SJCRH30 (cell line): ENCODE measurements at places on chromosomes 16 and 17. TPM values are rescaled to one million over a fixed set of nuclear protein-coding genes. Genes with fewer than 3 reads are reported as not detected.
A peak's percentile ranks its signal among the peaks of the same experiment; 100 is the strongest.

DNA sequence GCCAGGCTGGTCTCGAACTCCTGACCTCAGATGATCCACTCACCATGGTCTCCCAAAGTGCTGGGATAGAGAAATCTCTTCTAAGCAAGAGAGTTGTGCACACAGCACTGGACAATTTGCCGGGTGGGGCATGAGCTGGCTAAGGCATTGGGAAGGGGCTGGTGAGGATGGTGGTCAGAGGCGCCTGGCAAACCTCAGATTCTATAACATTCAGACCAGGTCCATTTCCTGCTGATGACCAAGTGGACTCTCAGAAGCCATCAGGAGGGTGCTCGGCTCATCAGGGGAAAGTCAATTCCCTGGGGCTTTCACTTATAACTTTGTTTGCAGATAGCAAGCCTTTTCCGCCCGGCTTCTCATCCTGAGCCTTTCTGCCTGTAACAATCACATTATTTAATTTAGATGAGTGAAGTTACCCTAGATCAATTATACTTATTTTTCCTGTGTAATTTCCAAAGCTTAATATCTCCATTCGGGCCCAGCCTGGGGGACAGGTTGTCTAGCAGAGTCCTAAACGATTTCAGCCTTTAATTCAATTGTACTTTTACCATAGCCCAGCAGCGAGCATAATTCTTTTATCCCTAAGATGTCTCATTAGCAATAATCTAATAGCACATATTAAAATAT, 15.0 kb upstream of the SLC6A2 start:
- H3K27me3 ChIP-seq, result peaks cover 32% of the 10 kb centered on the region
- DNase-seq, result no peak
- no peaks in the 10 kb centered on the region for H3K4me1 ChIP-seq
- H3K36me3 ChIP-seq, result no peaks in the 10 kb centered on the region
- H3K4me3 ChIP-seq, result no peak overlapping the region

- peaks cover 12% of the 10 kb centered on the region; the same call in 1 of the 2 replicates for H3K4me1 ChIP-seq
- H3K36me3 ChIP-seq, result no peaks in the 10 kb centered on the region
Observed at GRCh38 chr16:11349599-11350276, 4.5 kb downstream of the RMI2 start.

GRCh38 chr17:77101521-77102410, 39.0 kb upstream of the SEC14L1 start:
- H3K4me3 ChIP-seq, result no peak overlapping the region
- H3K27me3 ChIP-seq, result no peaks in the 10 kb centered on the region
- 0 out of 2 replicates have a peak, but pooled peaks cover 2% of the 10 kb centered on the region for H3K4me1 ChIP-seq
- peaks cover 9% of the 10 kb centered on the region for H3K36me3 ChIP-seq
- DNase-seq, result no peak
- no peak overlapping the region for H3K27ac ChIP-seq

DYNLRB2 gene
- total RNA-seq, result not detected in 2 replicates

CBFA2T3 gene
- 1.8 and 3.5 TPM in 2 replicates for total RNA-seq

GRCh38 chr16:90018297-90018651, 982 bp downstream of the DBNDD1 start:
- no peak overlapping the region for H3K27ac ChIP-seq
- DNase-seq, result no peak
- peak overlapping the region; percentile 78 for H3K4me3 ChIP-seq

- peak within 1 kb of the TSS; percentile 8; the same call in 1 of the 2 replicates for H3K4me3 ChIP-seq
- DNase-seq, result no peak
- H3K4me1 ChIP-seq, result no peaks in the 10 kb centered on the region
- H3K27me3 ChIP-seq, result peaks cover 17% of the 10 kb centered on the region; the same call in 1 of the 2 replicates
Observed at GRCh38 chr17:43953746-43954145, at the start of gene PYY. TSS of gene PYY (minus strand) at chr17:43953940. CDS start at chr17:43953483, 457 bp downstream.

UMOD gene
- not detected in 2 replicates for total RNA-seq

- no peak overlapping the region for H3K4me3 ChIP-seq
- H3K27ac ChIP-seq, result peak overlapping the region; percentile 68
- H3K4me1 ChIP-seq, result peaks cover 37% of the 10 kb centered on the region
- H3K36me3 ChIP-seq, result peaks cover 10% of the 10 kb centered on the region
- no peaks in the 10 kb centered on the region for H3K27me3 ChIP-seq
Observed at GRCh38 chr17:57622683-57623433, 122.2 kb downstream of the CCDC182 start.

DNA sequence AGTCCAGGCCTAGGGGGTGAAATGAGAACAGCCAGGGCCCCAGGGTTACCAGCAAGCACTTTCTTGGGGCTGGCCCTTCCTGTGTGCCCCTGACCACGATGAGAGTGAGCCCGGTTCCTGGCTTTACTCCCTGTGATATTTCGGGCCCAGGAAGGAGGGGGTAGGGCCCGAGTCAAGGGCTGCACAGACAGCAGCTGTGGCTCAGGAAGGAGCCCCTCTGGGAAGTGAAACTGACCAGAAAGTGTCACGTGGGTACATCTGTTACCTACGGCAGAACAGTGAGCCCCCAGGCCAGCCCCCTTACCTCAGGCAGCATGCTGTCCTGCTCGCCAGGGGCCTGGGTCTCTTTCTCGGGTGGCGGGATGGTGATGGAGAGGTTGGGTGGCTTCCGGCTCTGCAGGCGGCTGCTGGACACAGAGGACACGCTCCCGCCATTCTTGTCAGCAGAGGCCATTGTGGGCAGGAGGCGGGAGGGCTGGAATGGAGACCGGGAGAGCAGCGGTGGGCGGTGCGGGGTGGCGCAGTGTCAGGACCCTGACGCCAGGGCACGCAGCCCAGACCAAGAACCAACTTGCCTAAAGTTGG, 13.8 kb downstream of the AANAT start:
- peaks cover 10% of the 10 kb centered on the region; the same call in 1 of the 2 replicates for H3K4me1 ChIP-seq
- peak; percentile 89 for DNase-seq
- H3K36me3 ChIP-seq, result no peaks in the 10 kb centered on the region
- no peaks in the 10 kb centered on the region for H3K27me3 ChIP-seq
- H3K27ac ChIP-seq, result peak overlapping the region; percentile 91
- peak overlapping the region; percentile 59 for H3K4me3 ChIP-seq

GRCh38 chr17:65790241-65790640, 228.8 kb upstream of the AXIN2 start:
- no peak overlapping the region for H3K4me3 ChIP-seq

MT4 gene
- not detected in 2 replicates for total RNA-seq

GRCh38 chr17:19403021-19403420, 8.0 kb upstream of the RNF112 start:
- no peak overlapping the region for H3K27ac ChIP-seq
- H3K4me3 ChIP-seq, result no peak overlapping the region
- no peaks in the 10 kb centered on the region for H3K27me3 ChIP-seq
- H3K4me1 ChIP-seq, result peaks cover 14% of the 10 kb centered on the region
- H3K36me3 ChIP-seq, result no peaks in the 10 kb centered on the region
- DNase-seq, result no peak

DNA sequence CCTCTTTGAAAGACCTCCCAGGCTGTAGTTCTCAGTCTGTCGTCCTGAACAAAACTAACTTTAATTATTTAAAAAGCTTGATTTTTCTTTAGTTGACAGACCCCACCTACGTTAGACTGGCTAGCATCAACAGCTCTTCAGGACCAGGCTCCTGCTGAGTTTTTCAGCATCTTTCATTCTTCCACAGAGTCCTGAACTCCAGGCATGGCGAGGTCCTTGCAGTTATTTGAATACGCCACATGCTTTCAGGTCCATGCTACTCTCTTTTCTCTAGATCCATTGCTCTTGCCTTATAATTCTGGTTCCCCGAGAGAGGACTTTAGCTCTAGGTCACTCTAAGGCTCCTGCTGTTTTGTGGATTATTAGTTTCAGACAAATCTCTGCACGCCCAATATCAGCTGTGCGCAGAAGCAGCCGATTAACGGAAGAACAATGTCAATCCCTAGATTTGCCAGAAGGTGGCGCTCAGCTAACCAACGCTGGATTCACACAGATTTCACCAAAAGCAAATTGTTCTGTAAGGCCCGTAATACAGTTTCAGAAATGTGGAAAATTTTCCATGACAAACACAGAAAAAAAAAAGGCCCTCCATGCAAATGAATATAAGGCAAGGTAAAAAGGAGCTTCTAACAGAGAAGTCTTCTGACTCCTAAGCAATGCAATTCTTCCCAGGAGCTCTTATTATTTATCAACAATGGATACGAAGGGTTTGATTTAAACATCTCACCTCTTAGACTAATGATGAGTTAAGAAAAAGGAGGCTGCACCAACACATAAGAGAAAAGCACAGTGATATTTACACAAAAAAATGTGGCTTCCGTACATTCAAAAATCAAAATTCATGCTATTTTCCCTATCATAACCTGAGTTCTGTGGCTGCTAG, 33.5 kb upstream of the BCO1 start:
- H3K4me3 ChIP-seq, result no peak overlapping the region
- DNase-seq, result no peak
- no peaks in the 10 kb centered on the region for H3K36me3 ChIP-seq

TSPAN10 gene
- total RNA-seq, result 0.25 and 0.49 TPM in 2 replicates

TBC1D3C gene
- 0.66 and 1.0 TPM in 2 replicates for total RNA-seq

RRAD gene
- total RNA-seq, result 0.30 and 0.49 TPM in 2 replicates

GRCh38 chr17:79210638-79211037, 136.0 kb downstream of the ENGASE start:
- peaks cover 82% of the 10 kb centered on the region for H3K27me3 ChIP-seq
- H3K4me3 ChIP-seq, result no peak overlapping the region
- no peaks in the 10 kb centered on the region for H3K4me1 ChIP-seq

DNA sequence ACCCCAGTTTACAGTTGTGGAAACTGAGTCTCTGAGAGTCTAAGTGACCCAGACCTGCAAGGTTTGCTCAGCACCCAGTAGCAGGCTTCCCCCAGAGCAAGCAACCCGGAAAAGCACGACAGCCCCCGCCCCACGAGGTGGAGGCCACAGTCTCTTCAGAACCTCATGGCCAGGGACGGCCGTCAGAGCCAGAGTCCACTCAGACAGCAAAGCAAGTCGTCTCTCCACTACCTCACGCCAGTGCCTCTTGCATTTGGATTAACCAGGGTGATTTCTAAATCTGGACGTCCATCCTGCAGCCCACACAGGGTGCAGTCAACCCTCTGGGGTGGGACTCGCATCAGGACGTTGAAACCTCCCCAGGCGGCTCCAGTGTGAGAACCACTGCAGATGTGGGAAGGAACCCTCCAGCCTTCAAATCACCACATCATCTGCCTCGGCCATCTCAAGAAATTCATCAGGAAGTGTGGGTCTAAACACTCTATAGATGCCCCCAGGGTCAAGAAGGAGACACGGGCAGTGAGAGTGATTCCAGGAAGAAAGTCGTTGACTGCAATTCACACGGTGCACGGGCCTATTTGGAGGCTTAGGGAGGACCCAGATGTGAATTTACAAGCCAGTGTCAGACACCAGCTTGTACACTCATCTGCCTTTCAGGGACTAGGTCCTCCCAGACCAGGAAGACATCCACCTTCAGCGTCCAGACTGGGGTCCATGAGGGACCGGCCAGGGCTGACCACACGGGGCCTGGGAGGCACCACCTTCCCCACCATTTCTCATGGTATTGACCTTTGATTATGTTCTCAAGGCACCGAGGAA, 20.2 kb upstream of the RBFOX3 start:
- peaks cover 76% of the 10 kb centered on the region for H3K27me3 ChIP-seq
- H3K36me3 ChIP-seq, result no peaks in the 10 kb centered on the region
- peak; percentile 2 for DNase-seq
- no peak overlapping the region for H3K4me3 ChIP-seq
- no peaks in the 10 kb centered on the region for H3K4me1 ChIP-seq

PGP gene
- 13.1 and 14.2 TPM in 2 replicates for total RNA-seq

DNA sequence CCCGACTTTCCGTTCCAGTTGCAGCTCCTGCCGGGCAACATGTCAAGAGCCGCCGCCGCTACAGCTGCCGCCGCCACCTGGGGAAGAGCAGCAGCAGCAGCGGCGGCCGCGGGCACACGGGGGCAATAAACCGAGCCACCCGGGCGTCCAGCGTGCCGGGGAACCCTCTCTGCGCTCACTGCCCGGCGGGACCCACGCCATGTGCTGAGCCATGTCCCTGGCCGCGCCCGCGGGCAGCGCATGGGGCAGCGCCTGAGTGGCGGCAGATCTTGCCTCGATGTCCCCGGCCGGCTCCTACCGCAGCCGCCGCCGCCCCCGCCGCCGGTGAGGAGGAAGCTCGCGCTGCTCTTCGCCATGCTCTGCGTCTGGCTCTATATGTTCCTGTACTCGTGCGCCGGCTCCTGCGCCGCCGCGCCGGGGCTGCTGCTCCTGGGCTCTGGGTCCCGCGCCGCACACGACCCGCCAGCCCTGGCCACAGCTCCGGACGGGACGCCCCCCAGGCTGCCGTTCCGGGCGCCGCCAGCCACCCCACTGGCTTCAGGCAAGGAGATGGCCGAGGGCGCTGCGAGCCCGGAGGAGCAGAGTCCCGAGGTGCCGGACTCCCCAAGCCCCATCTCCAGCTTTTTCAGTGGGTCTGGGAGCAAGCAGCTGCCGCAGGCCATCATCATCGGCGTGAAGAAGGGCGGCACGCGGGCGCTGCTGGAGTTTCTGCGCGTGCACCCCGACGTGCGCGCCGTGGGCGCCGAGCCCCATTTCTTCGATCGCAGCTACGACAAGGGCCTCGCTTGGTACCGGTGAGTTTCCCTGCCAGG, 604 bp downstream of the HS3ST3B1 start:
- peak overlapping the region; percentile 66 for H3K27ac ChIP-seq
- peak overlapping the region; percentile 68 for H3K4me3 ChIP-seq
- DNase-seq, result peak; percentile 81
- peaks cover 6% of the 10 kb centered on the region for H3K4me1 ChIP-seq
- H3K36me3 ChIP-seq, result no peaks in the 10 kb centered on the region

DPEP3 gene
- total RNA-seq, result not detected in 2 replicates

DNA sequence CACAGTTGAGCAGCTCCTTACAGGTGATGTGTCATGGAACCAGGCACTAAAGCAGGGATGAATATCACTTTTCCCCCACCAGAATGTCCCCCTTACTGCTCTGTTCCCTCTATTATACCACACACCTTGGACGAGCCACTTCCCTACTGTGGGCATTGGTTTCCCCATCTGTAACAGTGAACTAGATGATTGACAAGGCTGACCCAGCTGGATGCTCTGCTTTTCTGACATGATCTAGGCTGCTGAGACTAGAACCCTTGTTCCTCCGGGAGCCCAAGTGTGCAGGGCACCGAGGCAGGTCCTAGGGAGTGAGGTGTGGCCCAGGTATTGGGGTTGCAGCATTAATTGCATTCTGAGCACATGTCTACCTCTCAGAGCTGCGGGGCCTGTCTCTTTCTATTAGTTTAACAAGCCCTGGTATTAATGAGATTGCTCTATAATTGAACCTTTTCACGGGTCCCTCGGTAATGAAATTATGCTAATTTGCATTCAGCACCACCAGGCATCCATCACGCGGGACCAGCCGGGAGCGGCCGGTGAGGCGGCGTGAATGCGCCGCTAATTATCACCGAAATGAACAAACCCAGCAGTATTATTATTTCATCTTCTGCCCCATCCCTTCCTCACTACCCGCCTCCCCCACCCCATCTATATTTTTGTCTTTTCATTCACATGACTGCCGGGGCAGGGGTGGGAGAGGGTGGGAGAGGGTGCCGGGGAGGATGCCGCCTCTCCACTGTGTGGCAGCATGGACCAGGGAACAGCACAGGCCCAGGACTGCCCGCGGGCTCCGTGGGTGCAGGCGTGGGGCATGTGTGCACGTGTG, 121.1 kb downstream of the CYLD start:
- peaks cover 12% of the 10 kb centered on the region for H3K4me1 ChIP-seq
- no peak for DNase-seq
- H3K27ac ChIP-seq, result no peak overlapping the region
- no peaks in the 10 kb centered on the region for H3K36me3 ChIP-seq

C17orf78 gene
- not detected in 2 replicates for total RNA-seq
